HepG2 (cell line): ENCODE measurements at places on chromosomes 2 and 18.

DNA sequence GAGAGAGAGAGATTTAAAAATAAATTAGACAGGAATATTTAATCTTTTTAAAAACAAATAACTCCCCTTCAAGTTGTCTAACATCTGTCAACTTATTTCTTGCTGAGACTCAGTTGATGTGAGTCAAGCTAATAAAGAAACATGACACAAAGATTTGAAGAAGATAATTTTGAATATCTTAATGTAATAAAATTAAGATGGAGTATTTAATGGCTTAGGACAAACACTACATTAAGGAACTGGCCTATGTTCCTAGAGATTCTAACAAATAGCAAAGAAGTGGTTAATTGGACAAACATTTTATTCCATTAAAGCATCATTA, 134.0 kb downstream of the INSIG2 start:
- H3K27ac ChIP-seq: no peak overlapping the region
- no peak overlapping the region for H3K4me3 ChIP-seq
- DNase-seq: no peak
- H3K27me3 ChIP-seq: peaks cover 2% of the 10 kb centered on the region; the same call in 1 of the 2 replicates

DNA sequence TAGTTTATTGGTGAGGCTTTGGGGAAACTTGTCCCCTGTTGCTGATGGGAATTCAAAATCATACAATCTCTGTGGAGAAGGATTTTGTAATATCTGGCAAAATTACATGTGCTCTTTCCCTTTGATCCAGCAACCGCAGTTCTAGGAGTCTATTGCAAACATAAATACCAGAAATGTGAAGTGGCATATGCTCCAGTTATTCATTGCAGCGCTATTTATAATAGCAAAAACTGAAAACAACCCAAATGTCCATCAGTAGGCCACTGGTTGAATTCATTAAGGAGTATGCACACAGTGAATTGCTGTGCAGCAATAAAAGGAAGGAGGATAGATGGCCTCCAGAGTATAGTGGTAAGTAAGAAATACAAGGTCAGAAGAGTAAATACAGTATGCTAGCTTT, 76.5 kb downstream of the HNRNPLL start:
- peaks cover 45% of the 10 kb centered on the region; the same call in 2 of the 3 replicates for H3K27me3 ChIP-seq
- peaks cover 49% of the 10 kb centered on the region for H3K4me1 ChIP-seq
- no peak overlapping the region for H3K4me3 ChIP-seq
- H3K36me3 ChIP-seq: no peaks in the 10 kb centered on the region
- DNase-seq: no peak
- H3K27ac ChIP-seq: no peak overlapping the region

DNA sequence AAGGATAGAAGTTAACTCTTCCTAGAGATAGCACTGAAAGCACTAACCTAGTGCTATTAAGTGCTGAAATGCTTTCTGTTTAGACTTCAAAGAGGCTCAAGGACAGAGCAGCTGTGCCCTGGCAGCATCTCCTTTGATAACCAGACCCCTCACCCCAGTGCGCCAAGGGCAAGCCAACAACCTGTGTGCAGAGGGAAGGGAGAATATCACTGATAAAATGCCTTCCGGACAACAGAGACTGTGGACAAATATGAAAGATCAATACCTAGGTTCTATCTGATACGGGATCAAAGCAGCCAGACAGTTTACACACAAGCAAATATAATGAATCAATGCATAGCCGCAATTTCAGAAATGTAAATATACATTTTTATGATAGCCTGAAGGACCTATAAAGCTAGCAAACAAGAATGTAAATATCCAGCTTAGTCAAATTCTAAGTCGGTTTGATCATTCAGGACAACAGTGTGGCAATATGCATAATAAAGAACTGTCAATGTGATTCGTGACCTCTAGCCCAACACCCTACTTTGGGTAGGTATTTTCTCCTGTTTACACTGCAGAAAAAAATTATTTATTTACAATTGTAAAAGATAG, 91.8 kb upstream of the RFX8 start:
- H3K4me3 ChIP-seq: peak overlapping the region; percentile 19; the same call in 1 of the 2 replicates
- peaks cover 82% of the 10 kb centered on the region for H3K4me1 ChIP-seq
- no peaks in the 10 kb centered on the region for H3K27me3 ChIP-seq
- H3K36me3 ChIP-seq: no peaks in the 10 kb centered on the region
- DNase-seq: peak; percentile 100

DNA sequence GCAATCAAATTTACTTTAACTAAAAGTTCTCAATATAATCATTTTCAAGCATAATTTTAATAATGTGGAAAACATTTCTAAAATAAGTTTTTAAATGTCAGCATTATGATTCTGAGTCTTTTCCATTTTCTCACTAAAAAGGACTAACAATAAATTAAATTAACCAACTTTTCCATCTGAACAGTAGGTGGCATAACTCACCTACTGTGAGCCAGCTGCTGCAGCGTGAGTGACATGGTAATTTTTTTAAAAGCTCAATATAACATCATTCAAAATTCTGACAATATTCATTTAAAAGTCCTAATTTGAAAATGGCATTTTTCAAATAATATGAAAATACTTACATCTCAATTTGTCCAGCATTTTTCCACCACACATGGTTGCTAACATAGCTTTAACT, 66.5 kb downstream of the DTNB start:
- H3K27me3 ChIP-seq: no peaks in the 10 kb centered on the region
- H3K4me1 ChIP-seq: peaks cover 15% of the 10 kb centered on the region
- no peaks in the 10 kb centered on the region for H3K36me3 ChIP-seq
- H3K27ac ChIP-seq: no peak overlapping the region
- peak; percentile 46 for DNase-seq

DNA sequence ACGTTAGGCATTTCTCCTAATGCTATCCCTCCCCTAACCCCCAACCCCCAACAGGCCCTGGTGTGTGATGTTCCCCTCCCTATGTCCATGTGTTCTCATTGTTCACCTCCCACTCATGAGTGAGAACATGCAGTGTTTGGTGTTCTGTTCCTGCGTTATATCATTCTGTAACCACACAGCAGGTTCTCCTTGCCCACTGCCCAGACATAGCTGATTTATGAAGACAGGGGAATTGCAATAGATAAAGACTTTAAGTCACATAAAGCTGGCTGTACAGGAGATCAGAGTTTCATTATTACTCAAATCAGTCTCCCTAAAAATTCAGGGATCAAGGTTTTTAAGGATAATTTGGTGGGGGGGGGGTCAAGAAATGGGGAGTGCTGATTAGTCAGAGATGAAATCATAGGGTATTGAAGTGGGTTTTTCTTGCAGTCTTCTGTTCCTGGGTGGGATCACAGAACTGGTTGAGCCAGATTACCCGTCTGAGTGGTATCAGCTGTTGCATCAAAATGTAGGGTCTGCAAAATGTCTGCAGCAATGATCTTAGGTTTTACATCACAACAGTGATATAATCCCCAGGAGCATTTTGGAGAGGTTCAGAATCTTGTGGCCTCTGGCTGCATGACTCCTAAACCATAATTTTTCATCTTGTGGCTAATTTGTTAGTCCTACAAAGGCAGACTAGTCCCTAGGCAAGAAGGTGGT, 392.1 kb upstream of the KCNJ3 start:
- H3K27me3 ChIP-seq: no peaks in the 10 kb centered on the region
- no peak for DNase-seq
- no peak overlapping the region for H3K4me3 ChIP-seq
- no peak overlapping the region for H3K27ac ChIP-seq

DNA sequence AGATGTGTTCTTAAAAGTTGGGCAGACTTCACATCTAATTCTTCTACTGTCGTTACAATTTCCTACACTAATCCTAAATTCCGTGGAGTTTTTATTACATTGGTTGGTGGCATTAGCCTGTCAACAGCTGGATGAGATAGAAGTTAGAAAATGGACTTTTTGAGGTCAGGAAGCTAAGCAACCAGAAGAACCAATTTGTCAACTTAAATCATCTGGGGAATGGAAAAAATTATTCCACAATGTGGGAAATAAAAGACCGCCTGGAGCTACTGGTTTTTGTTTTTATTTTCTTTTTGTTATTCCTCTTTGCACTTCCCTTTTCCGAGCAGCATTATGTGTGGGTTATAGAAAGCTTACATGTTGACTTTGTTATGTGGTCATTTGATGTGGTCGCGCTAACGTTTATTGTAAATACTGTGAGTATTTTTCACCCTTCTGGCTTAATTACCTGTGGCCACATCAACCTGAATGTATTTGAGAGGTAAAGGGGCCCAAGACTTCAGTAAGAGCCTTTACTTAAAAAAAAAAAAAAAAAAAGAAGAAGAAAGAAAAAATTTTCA, 75.3 kb downstream of the PTPRM start:
- H3K4me3 ChIP-seq: no peak overlapping the region
- no peak overlapping the region for H3K27ac ChIP-seq
- no peaks in the 10 kb centered on the region for H3K27me3 ChIP-seq
- H3K36me3 ChIP-seq: no peaks in the 10 kb centered on the region
- DNase-seq: no peak

DNA sequence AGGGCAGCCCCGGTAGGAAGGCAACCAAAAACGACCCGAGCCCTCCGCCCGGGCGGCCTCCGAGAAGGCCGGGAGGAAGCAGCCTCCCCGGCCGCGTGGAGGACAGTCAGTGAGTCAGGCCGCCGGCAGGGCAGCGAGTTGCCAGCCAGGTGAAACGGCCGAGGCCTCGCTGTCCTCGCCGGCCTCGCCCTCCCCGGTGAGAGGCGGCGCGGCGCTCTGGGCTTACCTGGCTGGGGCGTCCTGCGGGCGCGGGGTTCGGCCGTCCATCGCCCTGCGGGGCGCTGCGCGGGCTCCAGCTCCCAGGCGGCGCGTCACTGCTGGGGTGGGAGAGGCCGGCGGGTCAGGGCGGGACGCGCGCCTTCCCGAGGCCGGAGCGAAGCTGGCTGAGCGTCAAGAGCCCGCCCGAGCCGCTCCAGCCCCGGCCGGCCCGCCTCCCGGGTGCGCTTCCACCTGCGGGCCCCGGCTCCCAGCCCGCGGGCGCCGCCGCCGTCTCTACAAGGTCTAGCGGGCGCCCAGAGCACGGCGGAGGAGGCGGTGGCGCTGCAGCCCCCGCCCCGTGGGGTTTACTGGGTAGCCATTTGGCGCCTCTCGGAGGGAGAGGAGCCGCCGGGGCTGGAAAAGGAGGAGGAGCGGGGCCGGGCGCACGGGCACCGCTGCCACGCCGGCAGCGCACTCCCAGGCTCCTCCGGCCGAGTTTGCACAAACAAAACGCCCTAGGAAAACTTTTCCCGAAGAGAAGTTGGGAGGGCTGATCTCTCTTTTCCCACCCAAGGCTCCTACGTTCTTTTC, 499 bp downstream of the COBLL1 start:
- peak overlapping the region; percentile 89 for H3K4me3 ChIP-seq
- H3K27me3 ChIP-seq: no peaks in the 10 kb centered on the region
- peak overlapping the region; percentile 99 for H3K27ac ChIP-seq
- peaks cover 48% of the 10 kb centered on the region for H3K4me1 ChIP-seq
- 0 out of 2 replicates have a peak, but pooled peaks cover 2% of the 10 kb centered on the region for H3K36me3 ChIP-seq

DNA sequence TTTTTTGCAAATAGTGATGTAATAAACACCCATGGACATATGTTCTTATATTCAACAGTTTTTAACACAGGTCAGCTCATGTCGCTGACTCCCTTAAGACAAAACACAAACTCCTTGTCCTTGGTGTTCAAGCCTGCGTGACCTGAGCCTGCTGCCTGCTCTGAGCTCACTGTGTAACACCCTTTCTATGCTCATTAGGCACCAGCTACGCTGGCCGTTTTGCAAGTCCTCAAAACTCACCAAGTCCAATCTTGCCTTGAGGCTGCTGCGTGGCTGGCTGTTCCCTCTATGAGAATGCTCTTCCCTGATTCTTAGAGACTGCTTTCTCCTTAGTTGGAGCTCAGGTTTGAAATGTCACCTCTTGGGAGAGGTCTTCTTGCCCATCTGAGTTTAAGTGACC, 100.5 kb upstream of the GLI2 start:
- no peak for DNase-seq
- peaks cover 74% of the 10 kb centered on the region for H3K27me3 ChIP-seq
- H3K27ac ChIP-seq: no peak overlapping the region

DNA sequence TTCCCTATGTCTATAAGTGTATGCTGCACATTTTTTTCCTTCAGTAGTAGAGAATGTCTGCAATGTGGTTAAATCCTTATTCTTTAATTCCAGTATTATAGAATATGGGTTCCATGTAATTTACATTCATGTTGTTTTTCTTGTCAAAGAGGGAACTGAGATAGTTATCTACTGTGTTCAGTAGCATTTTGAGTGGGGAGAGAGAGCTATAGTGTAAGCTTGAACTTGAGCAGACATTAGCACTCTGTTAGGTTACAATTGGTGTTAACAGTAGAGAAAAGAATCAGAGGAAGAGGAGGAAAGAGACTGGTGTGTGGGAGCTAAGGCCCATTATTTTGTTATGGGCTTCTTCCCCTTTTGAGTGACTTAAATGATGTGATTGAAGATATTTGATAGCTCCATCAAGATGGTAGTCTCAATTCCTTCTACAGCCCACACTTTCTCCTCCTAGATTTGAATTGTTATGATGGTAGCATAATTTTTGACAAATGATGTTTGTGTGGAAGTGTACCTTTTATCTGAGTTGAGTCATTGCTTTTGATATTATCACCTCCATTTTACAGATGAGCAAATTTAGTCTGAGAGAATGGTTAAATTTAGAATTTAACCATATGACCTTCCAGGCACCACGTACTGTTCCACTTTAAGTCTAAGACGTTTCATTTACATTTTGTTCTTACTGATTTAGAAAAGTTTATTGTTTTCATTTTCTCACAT, 71.3 kb downstream of the FMNL2 start:
- H3K27me3 ChIP-seq: no peaks in the 10 kb centered on the region
- H3K27ac ChIP-seq: peak overlapping the region; percentile 56
- no peaks in the 10 kb centered on the region; the same call in 1 of the 2 replicates for H3K36me3 ChIP-seq
- H3K4me1 ChIP-seq: peaks cover 99% of the 10 kb centered on the region
- H3K4me3 ChIP-seq: no peak overlapping the region
- no peak for DNase-seq

DNA sequence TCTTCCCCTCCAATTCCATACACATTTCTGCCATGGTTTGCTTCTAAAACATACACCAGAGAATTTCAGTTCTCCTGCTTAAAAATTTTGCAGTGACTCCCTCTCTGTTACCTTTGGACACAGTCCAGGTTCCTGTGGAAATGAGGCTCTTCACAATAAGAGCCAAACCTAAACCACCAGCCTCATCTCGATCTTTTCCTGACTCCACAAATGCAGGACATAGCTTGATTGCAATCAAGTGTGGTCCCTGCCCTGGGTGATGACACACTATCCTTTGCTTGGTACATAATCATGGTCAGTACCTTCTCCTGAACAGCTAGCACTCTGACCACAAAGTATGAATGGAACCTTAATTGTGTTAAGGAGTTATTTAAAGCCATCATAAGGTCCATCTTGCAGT, 134.9 kb upstream of the CHAC2 start:
- no peaks in the 10 kb centered on the region for H3K27me3 ChIP-seq
- DNase-seq: no peak
- peaks cover 8% of the 10 kb centered on the region for H3K4me1 ChIP-seq
- no peak overlapping the region for H3K27ac ChIP-seq

- H3K27ac ChIP-seq: no peak overlapping the region
- H3K36me3 ChIP-seq: no peaks in the 10 kb centered on the region
- H3K4me3 ChIP-seq: no peak overlapping the region
- H3K4me1 ChIP-seq: 0 out of 2 replicates have a peak, but pooled peaks cover under 1% of the 10 kb centered on the region
These were observed 1.6 kb downstream of the ST8SIA3 start for GRCh38 chr18:57353940-57354461.

DNA sequence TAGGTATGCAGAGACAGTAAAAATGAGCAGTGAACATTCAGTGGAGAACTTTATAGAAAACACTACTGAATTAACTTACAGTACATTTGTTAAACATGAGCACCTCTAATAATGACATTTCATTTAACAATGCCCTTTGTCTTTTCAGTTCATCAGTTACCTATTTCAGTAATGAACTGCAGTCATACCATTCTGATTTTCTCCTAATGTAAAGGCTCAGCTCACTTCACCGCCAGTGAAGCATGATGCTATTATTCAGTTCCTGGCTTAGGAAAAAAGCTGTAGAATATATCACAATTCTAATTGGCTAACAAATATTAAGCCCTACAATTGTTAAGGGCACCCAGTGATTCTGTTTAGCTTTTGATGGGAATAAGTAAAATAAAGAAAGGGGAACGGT, 37.1 kb upstream of the CCDC93 start:
- H3K36me3 ChIP-seq: no peaks in the 10 kb centered on the region
- no peak overlapping the region for H3K27ac ChIP-seq
- peaks cover 18% of the 10 kb centered on the region; the same call in 1 of the 2 replicates for H3K4me1 ChIP-seq
- no peak for DNase-seq
- no peaks in the 10 kb centered on the region for H3K27me3 ChIP-seq
